Activated CD8-positive, alpha-beta T cell treated with anti-CD3 and anti-CD28 coated beads for 36 hours (primary cell): ENCODE measurements at places on chromosomes 3 and 15.

- DNase-seq, result no peak
Observed at GRCh38 chr15:78224023-78224411, 10.3 kb downstream of the ACSBG1 start.

DNA sequence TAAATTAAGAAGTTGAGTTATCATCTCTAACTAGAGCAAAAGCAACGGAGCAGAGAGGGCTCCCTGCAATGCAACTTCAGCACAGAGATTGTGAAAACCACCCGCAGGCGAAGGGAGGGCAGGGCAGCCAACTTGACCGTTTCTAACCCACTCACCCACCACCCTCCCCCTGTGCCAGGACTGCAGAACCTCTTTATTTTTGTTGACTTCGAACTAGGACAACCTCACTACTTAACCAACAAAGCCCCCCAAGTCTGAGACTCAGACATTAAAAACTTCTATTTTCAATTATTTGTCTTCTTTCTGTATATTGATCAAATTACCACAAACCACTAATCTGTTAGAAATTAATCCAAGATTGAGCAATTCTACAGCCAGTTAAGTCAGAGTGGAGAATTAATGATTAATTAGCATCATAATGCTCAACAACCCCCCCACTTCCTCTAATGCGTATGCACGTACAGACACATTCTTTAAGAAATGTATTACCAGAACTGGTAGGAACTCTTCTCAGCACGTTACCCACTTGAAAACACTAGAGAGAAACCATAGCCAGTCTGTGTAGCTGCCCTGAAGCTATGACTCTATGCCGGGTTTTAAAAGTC lies 2.0 kb downstream of the MGLL start:
- DNase-seq, result no peak

DNA sequence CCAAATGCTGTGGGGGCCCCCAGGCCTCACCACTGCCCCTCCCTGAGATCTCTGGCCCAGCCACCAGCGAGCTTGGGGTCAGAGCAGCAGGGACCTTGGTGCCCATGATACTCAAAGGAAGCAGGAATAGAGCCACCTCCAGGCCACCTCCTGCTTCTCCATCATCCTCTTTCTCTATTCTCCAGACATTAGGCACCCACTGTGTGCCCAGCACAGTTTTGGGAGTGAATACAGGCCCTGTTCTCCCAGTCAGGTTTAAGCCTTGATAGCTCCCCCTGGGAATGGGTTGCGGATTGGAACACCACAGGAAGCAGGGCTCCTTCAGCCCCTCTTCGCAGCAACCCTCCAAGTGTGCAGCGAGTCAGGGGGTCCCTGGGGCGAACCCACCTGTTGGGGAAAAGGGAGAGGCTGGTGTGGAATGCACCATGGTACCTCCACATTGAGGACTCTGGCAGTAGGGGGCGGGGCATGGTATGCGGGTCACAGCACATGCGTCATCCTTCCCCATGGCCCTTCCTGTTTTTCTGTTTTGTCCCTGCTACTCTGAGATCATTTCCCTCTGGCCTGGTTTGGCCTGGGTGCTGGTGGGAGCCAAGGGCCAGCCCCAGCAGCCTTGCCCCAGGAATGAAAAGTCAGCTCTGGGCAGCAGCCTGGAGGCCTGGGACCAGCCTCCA lies 14.2 kb upstream of the SEMA3B start:
- DNase-seq, result no peak

GRCh38 chr3:149613988-149614387 lies 43.8 kb downstream of the WWTR1 start:
- no peak for DNase-seq

DNA sequence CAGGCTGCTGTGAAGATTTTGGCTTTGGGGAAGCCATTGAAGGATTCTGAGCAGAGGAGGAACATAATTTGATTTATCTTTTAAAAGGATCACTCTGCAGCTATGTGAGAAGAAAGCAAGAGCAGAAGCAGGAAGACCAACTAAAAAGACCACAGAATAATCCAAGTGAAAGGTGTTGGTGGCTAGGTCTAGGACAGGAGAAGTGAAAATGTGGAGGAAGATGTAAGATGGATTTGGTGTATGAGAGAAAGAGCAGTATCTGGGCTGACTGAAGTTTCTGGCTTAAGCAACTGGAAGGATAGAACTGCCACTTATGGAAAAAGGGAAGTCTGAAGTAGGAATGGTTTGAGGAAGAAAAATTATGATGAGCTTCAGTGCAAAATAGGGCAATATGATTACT lies 62.0 kb downstream of the SFMBT1 start:
- DNase-seq, result no peak

- DNase-seq, result no peak
Observed at GRCh38 chr3:111143-112069, 85.2 kb upstream of the CHL1 start.

DNA sequence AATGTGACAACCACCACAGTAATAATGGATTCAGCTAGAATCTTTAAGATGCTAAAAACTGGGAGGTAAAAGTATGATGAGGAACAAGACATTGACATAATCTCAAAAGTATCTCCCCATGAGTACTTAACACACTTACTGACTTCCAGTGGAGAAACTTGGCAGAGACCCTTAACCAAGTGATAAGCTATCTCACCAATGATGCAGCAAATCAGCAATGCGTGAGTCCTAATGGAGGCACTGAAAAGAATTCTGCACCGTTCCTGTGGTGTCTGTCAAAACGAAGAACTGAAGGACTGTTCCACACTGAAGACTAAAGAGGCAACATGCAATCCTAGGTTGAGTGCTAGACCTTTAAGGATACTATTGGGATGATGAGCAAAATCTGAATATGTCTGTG lies 67.9 kb upstream of the OCA2 start:
- no peak for DNase-seq

DNA sequence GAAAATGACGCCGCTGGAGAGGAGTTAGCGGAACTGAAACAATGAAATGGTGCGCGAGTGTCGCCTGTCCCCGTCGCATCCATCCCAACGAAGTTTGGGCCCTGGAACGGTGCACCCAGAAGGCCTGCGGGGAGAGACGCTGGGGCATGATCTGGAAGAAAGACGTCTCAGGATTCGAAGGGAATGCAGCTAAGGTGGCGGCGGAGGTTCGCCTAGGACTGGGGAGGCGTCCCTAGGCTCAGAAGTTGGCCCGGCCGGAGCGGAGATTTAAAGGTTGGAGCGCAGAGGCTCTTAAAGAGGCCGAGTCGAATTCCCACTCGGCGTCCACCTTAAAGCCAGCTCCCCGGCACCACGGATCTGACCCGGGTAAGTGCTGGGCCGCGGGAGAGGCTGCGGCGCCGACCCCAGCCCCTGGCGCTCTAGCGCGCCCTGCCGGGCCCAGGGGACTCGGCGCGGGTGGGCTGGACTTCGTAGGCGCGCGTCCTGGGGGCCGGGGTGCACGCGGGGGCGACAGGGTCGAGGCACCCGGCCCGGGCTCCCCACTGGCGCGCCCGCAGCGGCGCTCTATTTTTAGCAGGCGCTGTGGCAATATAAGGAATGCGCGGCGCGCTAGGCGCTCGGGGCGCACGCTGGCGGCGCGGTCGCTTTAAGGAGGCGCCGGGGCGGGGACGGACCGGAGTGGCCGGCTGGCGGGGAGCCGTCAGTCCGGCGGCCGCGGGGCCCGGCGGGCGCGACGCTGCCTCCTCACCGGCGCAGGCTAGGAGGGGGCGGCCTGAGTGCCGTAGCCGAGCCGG lies at the start of gene MRAS:
Gene MRAS, plus strand, starts transcription at position 620 of the 794 bp plus-strand sequence. CDS start 24,305 bp downstream, outside the sequence.
- DNase-seq, result peak; percentile 41

GRCh38 chr15:31503758-31504461 lies 177.3 kb downstream of the KLF13 start:
- no peak for DNase-seq

- no peak for DNase-seq
Observed at GRCh38 chr3:156477323-156477722, 77.6 kb downstream of the SSR3 start.

GRCh38 chr3:74631351-74632140 lies 17.1 kb upstream of the CNTN3 start:
- DNase-seq, result no peak

DNA sequence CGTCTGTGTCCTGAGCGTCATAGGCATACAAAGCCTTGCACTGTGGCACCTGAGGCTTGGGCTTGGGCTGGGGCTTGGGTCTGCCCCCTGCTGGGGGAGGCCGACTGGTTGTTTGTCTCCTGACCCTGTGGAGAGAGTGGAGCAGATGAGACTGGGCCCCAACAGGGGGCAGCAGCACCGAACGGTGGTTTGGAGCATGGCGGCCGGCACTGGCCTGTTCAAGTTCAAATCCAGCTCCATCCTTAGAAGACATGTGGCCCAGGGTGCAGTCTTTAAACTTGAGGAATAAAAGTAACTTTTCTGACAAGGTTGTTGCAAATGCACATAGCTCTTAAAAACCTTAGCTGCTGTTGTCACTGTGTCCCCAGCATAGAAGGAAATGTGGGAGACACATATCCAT lies 33.3 kb downstream of the CCNB2 start:
- peak; percentile 68 for DNase-seq

GRCh38 chr3:56915966-56916586 lies 114.3 kb upstream of the ARHGEF3 start:
- peak; percentile 90 for DNase-seq

- DNase-seq, result no peak
Observed at GRCh38 chr3:144643771-144644198, 672.2 kb downstream of the DIPK2A start.

DNA sequence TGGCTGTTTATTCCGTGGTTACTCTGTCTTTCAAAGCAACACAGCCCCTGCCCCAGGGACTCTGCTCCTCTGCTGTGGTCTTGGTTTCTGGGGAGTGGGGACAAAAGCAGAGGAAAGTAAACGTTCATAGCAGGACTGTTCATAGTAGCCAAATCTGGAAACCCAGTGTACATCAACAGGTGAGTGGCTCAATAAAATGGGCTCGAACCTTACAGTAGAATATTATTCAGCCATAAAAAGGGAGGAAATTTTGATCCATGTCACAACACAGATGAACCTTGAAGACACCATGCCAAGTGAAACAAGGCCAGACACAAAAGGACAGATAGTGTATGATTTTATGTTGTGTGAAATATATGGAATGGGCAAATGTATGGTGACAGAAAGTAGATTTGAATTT lies 90.2 kb downstream of the PGPEP1L start:
- DNase-seq, result no peak

- DNase-seq, result no peak
Observed at GRCh38 chr15:91561371-91562100, 292.0 kb upstream of the SLCO3A1 start.

- no peak for DNase-seq
Observed at GRCh38 chr3:11549580-11550140, 94.1 kb downstream of the VGLL4 start.

GRCh38 chr3:133138017-133138416 lies 99.8 kb downstream of the TMEM108 start:
- no peak for DNase-seq
